Activated CD8-positive, alpha-beta memory T cell treated with anti-CD3 and anti-CD28 coated beads, Interleukin-2, amount 50 U/mL, for 4 hours (primary cell): ENCODE measurements at places on chromosomes 16 and 17.

DNA sequence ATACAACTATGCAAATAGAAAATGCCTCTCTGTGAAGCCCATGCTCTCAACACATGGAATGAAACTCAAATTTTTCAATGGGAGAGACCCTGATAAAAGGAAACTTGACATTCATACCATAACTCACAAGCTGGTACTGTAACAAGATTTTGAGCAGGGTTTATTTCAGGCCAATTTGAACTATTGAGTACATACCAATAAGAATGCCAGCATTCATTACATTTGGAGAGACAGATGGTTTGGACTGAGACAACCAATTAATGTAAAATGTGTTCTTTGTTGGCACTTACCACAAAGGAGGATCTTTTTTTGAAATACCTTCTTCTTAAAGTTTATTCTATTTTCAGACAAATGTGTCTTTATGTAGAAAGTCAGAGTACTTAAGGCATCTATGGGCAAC is 1357.0 kb upstream of the GOT2 start:
- DNase-seq, result no peak

GRCh38 chr17:29927546-29927945 is 2.5 kb downstream of the SSH2 start:
- DNase-seq, result no peak

- no peak for DNase-seq
Measured at GRCh38 chr16:72744076-72744793, 303.7 kb downstream of the ZFHX3 start.

DNA sequence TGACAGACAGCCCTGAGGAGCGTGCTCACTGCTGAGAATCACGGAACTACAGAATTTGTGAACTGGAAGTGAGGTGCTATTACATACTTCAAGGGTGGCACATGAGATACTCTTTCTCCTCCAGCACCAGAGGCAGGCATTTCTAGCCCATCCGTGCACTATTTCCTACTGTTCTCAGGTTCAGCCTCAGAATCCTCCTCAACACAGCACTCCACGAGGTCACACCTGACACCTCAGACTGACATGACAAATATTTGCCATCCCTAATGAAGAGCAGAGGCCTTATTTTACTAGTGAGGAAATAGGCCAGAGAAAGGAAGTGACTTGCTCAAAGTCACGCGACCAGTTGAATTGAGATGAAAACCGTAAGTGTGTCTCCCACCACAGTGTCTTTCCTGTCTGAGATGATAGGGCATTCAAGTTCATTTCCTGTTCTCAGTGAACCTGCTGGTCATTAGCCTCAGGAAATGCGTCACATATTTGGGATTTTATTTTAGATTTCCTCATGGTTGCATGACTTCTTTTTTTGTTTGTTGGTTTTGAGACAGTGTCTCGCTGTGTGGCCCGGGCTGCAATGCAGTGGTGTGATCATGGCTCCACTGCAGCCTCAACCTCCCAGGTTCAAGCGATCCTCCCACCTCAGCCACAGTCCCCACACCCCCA is 23.6 kb downstream of the SEZ6 start:
- DNase-seq, result peak; percentile 40

DNA sequence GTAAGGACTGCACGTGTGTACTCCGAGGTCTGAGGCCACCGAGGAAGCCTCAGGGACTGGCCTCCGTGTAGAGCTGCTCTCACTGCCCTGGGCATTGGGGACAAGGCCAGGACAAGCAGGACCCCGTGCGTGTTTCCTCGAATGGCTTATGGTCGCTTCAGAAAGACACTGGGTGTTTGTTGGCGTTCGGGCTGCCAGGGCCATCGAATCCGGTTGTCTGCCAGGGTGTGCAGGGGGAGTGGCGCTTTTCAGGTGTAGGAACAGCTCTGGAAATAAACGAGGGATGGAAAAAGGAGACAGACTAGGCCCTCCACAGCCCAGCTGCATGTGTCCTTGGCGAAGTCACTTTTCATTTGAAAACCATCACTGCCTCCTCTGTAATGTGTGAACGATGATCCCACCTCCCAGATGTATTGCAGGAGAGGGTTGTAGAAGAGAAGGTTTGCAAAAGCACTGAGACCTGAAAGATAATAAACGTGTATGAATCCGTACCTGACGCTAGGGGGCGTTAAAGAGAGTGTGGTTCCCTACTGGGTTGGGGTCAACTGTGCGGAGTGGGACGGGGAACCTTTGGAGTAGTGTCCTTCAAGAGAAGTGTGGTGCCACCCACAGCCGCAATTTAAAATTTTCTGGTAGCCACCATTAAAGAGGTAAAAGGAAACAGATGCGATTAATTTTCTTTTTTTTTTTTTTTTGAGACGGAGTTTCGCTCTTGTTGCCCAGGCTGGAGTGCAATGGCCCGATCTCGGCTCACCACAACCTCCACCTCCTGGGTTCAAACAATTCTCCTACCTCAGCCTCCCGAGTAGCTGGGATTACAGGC is 2.1 kb upstream of the ZSCAN10 start:
- DNase-seq, result no peak

DNA sequence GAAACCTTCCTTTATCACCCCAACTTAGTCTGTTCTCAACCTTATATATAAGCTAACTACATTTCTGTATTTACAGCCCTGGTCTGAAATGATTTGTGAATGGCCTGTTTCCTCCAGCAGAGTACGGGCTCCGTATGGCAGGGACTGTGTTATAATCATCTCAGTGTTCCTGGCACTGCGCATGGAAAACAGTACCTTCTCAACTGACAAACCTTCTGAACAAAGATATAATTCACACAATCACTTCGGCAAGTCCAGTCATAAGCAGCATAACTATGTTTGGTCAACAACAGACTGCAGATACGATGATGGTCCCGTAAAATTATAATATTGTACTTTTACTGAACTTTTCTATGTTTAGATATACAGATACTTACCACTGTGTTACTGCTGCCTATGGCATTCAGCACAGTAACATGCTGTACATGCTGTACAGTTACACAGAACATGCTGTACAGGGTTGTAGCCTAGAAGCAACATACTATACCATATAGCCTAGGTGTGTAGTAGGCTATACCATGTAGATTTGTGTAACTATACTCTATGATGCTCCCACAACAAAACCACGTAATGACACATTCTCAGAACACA is 30.0 kb downstream of the ANKFY1 start:
- no peak for DNase-seq

DNA sequence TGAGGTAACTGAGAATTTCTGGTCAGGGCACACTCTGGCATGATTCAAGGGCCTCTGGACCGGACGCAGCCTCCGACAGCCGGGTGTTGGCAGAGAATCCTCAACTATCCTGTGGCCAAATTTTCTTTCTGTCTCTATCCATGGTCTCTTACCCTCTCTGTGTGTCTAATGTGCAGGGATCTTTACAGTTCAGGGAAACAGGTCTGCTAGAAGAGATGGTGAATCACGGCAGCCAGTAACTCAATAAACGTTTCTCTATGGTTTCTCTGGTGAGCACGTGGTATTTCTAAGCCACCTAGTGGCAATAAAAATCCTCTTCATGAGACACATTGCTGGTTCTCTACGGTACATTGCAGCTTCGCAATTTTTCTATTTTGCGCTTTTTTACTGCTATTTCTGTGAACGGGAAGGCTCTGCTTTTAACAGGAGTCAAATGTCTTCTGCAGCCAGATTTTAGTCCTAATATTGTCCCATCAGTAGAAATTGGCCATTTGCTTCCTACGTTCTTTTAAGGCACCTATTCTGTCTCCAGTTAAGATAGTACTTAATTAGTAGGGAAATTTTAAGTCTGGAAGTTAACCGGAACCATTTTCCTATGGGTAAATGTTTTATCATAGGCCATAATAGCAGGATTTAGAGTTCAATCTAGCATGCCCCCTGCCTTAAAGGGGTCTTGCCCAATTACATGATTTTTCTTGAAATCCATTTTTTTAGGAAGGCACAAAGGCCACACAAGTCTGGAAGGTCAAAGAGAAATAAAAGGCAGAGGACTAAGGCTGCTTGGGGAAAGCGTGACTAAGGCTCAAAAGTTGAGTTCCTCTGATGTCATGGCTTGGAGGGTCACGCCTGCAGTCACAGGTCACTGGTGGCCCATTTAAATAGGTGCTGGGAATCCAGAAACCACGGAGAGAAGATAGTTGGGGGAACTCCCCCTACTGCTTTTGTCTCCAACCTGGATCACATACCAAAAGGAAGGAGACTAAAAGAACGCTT is 31.5 kb downstream of the QPRT start:
- no peak for DNase-seq

GRCh38 chr17:66241839-66242238 is 12.6 kb upstream of the APOH start:
- no peak for DNase-seq

DNA sequence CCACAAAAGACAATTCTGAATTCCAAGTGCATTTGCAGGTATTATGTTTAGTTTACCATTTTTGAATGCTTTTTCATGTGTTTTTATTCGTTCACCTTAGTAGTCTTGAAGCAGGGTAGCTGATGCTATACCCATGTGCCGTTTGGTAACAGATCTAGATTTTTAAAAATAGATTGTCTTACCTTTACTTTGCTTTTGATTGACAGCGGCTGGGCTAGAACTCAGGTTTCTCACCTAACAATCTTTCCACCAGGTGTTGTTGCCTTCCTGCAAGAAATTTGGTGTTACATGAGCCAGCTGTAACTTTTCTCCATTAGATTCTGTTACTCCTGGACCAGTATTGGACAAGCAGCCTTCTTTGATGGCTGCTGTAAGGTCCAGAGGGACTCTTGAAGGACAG is 1.5 kb upstream of the FTSJ3 start:
- DNase-seq, result no peak

DNA sequence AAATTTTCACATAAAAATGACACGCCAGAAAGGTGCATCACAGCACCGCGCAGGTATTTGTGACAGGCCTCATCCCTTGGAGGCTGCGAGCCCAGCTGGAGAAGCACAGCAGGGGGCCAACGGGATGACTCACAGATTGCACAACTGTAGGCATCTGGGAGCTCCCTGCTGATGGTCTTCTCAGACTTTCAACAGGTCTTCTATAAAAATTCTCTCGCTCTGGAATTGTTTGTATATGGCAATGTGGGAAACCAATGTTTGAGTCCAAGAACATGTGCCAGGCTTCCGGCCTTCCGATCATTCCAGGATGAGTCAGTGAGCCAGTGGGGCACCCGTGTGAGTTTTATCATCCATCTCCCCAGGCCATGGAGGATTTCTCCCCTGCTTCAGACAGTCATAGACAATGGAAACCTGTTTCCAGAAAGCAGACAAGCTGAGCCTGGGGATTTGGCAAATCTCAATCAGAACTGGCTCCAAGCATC is 24.1 kb upstream of the ADORA2B start:
- DNase-seq, result no peak

- no peak for DNase-seq
Measured at GRCh38 chr17:21017861-21018260, 24.9 kb downstream of the USP22 start.

GRCh38 chr17:34201225-34201624 is 53.9 kb upstream of the CCL2 start:
- no peak for DNase-seq

GRCh38 chr17:78759969-78760352 is 22.1 kb downstream of the CYTH1 start:
- DNase-seq, result no peak

GRCh38 chr17:9094193-9094592 is 72.9 kb downstream of the NTN1 start:
- DNase-seq, result no peak

GRCh38 chr17:58760248-58760647 is 4.6 kb downstream of the PPM1E start:
- no peak for DNase-seq

GRCh38 chr16:52552643-52553042 is 5.7 kb upstream of the TOX3 start:
- DNase-seq, result no peak

DNA sequence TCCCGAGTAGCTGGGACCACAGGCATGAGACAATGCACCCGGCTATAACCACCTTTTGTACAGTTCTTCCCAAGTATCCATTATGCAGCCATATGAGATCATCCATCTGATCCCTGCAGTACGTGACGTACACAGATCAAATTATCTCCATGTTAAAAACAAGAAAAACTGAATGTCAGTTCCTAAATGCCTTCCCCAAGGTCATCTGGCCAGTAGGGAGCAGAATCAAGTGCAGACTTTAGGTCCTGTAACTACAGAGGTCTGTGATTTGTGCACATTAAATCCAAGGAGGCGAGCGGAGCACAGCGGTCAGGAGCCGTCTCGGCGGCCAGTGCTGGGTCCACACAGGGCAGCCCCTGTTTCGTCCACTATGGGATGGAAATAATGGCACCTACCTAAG is 23.7 kb downstream of the ZCCHC14 start:
- no peak for DNase-seq

DNA sequence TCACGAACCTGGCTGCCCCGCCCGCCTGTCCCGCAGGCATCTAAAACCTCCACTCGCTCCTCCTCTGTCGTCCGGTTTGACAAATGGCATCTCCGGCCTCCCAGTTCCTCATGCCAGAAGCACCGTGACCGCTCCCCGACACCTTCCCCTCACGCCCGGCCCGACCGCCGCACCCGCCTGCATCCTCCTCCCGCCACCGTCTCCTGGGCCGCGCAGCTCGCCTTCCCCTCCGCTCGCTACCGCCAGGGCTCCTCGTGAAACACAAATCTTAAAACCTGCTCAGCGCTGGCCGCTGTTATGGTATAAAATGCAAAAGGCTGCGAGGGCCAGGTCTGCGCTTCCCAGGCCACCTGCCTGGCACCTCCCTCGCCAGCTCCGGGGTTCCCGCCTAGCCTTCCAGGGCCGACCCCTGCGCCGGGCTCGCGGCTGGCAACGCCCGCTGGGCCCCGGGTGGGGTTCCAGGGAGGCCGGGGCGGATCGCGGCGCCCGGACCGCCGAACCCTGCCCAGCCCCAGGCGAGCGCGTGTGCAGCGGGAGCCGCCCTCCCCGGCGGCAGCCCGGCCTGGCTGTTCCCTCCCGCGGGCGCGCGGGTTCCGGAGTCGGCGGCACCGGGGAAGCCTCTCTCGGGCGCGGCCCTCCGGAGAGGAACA is 488 bp downstream of the SPSB3 start:
- no peak for DNase-seq
